ENCODE measurements at places on chromosomes 12 and 14.

GRCh38 chr14:104135121-104135903 is 3.1 kb upstream of the KIF26A start:
- peak; percentile 77 for DNase-seq

GRCh38 chr14:19902409-19902808 is 18.0 kb upstream of the OR4K5 start:
- DNase-seq = no peak

DNA sequence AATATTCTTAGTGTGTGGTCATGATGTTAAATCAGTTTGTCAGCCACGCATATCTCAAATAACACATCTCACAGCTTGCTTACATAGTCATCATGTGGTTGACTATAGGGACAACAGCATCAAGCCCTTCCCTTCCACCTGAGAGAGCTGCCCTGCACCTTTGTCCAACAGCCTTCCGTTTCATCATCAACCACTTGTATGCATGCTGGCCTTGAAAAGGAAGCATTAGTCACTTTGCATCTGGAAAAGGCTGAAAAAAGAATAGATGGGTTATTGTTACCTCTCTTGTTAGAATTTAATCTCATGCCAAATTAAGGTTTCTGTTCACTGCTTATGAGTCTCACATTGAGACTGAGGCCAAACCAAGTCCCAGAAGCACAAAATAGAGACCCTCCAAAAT is 1586.5 kb upstream of the SEL1L start:
- no peak for DNase-seq

- peak; percentile 60 for DNase-seq
These were observed 4.6 kb downstream of the TMEM120B start for GRCh38 chr12:121717041-121717699.

DNA sequence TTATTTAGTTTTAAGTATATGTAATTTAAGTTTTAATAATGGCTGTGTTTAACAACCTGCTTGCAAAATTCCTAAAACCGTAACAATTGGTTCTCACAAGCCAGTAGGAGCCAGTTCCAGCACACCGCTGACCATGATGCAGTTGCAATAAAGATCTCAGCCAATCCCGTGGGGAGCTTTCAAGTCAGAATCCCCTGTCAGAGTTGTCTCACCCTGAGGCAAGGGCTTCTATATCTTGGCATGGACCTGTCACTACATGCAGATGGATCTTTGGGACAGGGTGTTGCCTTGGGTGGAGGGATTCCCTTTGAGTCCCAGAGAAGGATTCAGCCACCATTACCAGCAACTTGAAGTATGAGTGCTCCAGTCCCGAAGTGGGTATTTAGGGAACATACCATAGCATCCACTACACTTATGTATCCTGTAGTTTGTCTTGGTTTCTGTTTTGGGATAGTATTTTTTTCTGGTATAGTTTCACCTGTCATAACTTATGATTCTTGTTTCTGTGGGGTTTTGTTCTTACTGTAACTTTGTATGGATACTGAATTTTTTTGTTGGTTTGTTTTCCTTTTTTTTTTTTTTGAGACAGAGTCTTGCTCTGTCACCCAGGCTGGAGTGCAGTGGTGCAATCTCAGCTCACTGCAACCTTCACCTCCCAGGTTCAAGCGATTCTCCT is 30.1 kb upstream of the LIMA1 start:
- DNase-seq = no peak

- no peak for DNase-seq
These were observed at the start of gene NAV3 for GRCh38 chr12:77830583-77831351. Gene NAV3 (plus strand): TSS chr12:77830894. CDS start chr12:77831462, 568 bp downstream.

GRCh38 chr12:80178846-80179245 is 79.5 kb downstream of the OTOGL start:
- DNase-seq = no peak

DNA sequence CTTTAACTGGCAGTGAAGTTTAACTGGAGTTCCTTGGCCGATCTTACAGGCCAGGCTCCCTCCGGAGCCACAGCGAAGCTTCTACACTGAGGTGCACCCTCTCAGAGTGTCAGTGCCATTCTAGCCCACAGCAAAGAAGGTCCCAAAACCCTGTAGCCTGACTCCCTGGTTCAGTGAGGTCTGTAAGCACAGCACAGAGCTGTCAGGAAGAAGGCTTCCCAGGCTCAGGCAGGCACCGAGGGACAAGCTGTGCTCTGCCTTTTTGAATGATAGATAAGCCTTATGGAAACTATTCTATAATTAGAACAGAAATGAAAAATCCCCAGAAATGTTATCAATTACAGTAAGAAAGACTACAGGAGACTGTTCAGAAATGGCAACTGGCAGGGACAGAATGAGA is 40.2 kb downstream of the MOK start:
- no peak for DNase-seq
